OCI-LY7 (cell line): ENCODE measurements at places on chromosomes 7 and 10.
A peak's percentile ranks its signal among the peaks of the same experiment; 100 is the strongest.

- DNase-seq: no peak
These were observed 65.5 kb downstream of the CACUL1 start for GRCh38 chr10:118689070-118689858.

GRCh38 chr7:33743594-33743993 lies 161.7 kb upstream of the BMPER start:
- DNase-seq: no peak

GRCh38 chr7:71707041-71707440 lies 575.1 kb downstream of the GALNT17 start:
- DNase-seq: no peak

DNA sequence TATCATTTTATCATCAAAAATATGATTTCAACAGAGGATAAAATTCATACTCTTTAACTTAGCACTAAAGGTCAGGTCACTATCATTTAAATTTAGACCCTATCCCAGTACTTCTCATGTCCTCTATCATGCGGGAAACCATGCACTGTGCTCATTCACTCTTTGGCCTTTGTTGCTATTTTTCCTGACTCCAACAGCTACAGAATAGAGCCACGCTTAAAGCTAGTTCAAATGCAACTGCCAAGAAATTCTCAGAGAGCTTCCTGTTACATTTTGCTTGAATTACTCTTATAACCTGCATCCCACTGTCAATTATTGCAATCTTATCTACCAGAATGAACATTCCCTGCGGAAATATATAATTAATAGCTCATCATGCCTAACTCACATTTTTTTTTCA lies 58.3 kb downstream of the SEMA3A start:
- DNase-seq: no peak

GRCh38 chr10:62231371-62231770 lies 37.3 kb downstream of the RTKN2 start:
- no peak for DNase-seq

DNA sequence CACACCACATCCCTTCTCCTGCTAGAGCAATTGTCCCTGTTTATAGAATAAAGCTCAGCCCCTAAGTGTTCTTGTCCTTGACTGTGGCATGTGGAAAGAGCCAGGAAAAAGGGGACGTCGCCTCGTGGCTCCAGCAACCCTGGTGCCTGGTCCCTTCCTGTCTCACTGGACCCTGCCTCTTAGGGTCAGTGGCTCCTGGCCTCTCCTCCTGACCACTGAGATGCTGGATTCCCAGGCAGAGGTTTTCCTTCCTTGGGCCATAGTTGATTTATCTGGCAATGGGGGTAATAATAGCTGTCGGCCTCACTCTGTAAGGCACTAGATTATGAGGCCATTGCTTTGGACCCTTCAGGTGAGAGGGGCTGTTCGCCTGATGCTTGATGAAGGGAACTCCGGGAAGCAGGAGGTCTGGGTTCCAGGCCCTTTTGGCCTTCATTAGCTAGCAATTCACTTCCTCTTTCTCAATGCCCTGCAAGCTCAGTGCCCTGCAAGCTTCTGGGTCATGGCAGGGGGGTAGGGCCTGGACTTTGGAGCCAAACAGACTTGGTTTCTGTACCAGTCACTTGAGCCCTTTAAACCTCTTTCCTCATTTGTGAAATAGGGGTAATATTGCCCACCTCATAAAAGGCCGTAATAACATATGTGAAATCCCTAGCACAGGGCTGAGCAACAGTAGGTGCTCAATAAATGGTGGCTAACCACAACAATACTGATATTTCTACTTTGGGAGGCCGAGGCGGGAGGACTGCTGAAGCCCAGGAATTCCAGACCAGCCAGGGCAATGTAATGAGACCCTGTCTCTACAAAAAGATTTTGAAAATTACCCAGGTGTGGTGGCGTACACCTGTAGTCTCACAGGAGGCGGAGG lies 1.1 kb downstream of the ASL start:
- peak; percentile 21 for DNase-seq

- no peak for DNase-seq
These were observed 110.4 kb downstream of the CFTR start for GRCh38 chr7:117590191-117590590.

DNA sequence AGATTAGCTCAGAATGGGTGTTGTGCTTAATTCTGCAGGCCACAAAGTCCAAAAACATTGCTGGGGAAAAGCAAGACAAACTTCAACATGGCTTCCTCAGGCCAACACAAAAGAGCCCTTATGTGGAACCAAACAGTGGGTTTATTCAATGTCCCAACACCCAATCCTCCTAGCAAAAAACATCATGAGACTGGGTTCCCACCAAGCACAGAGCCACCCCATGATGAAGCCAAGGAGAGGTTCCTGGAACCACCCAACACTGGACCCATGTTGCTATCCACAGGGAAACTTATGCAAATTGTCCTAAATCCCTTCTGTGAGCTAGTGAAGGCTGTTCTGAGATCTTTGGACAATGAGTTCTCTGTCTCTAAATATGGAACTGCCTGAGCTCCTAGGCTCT lies 24.0 kb downstream of the SLC25A13 start:
- DNase-seq: no peak

DNA sequence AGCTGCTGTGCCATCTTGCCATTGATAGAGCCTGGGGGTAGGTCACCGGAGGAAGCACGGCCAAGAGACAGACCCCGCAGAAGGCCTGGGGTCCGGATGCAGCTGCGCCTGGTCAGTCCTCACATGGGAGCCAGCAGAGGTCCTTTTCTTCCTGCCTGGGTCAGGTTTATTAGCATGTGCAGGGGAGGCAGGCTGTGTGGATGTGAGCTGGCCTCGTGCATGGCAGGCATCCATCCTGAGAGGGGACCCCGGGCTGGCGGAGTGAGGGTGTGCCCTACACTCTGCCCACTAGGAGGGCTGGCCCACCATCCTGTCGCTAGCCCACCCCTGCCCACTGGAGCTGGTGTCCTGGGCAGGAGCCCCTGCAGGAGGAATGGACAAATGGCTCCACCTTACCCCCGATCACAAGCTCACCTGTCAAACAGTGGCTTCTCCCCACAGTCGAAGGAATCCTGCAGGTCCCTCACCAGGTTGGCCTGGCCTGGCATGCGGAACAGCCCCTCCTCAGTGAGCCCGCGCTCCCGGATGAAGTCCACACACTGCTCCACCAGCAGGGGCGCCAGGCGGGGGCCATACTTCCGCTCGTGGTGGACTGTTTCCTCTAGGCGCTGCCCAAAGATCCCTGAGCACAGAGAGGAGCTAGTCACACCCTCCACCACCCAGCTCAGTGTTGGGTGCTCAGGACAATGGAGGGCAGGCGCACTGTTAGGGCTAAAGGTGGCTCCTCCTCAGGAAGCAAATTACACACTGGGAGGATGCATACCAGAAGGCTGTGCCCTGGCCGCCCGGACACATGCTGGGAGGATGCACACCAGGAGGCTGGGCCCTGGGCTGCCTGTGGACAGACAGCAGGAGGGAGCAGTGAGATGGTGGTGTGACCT lies 145.4 kb downstream of the ARHGAP22 start:
- DNase-seq: no peak

DNA sequence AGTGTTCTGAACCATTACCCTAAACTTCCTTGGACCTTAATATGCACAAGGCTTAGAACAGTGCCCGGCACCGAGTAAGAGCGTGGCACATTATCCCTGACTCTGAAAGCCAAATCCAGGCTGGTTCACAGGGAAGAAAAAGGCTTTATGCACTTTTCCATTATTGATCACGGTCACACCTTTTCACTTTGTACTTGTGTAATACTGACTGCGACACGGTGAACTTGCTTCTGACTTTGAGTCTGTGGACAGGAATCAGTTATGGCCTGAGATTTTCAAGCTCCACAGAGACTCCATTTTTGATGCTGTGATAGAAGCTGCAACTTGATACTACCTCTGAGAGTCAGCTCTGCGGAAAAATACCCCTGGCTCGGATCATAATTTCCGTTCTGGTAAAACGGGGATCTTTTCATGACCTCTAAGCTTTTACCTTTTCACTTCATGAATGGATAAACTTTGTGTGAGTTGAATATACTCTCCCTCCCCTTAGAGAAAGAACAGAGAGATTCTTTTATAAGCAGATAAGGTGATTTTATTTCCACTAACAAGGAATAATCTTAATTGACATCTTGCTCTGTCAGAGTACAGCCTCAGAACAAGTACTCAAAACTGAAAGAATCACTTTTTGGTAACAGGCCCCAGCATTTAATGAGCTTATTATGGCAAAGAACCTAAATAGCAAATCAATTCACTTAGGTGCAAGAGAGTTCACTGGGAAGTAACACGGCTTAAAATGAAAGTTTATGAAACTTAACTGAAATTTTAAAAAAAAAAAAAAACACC lies 88.8 kb downstream of the ELMO1 start:
- no peak for DNase-seq

DNA sequence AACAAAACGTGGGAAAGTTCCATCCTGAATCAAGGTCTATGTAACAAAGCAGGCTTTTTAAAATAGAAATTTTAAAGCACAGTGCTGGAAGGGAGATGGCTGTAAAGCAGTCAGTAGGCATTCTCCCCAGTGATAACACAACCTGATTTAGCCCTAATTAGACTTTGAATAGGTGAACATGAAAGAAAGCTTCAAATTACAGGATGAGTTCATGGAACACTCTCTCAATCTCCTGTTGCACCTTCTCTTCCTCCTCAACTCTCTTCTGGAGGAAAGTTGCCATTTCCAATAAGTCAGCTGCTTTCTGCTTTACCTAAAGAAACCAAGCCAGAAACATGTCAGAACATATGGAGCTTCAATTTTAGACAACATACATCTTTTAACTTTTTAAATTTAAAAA lies 20.1 kb downstream of the SFR1 start:
- DNase-seq: no peak

DNA sequence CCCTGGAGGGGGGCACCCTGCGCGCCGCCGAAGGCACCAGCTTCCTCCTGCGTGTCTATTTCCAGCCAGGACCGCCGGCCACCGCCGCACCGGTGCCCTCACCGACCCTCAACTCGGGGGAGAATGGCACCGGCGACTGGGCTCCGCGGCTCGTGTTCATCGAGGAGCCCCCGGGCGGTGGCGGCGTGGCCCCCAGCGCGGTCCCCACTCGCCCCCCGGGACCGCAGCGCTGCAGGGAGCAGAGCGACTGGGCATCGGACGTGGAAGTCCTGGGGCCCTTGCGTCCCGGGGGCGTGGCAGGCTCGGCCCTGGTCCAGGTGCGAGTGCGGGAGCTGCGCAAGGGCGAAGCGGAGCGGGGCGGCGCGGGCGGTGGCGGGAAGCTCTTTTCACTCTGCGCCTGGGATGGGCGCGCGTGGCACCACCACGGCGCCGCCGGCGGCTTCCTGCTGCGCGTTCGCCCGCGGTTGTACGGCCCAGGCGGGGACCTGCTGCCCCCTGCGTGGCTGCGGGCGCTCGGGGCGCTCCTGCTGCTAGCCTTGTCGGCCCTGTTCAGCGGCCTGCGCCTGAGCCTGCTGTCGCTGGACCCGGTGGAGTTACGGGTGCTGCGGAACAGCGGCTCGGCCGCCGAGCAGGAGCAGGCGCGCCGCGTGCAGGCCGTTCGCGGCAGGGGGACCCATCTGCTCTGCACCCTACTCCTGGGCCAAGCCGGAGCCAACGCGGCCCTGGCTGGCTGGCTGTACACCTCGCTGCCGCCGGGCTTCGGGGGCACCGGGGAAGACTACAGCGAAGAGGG lies 594 bp downstream of the CNNM1 start:
- no peak for DNase-seq

DNA sequence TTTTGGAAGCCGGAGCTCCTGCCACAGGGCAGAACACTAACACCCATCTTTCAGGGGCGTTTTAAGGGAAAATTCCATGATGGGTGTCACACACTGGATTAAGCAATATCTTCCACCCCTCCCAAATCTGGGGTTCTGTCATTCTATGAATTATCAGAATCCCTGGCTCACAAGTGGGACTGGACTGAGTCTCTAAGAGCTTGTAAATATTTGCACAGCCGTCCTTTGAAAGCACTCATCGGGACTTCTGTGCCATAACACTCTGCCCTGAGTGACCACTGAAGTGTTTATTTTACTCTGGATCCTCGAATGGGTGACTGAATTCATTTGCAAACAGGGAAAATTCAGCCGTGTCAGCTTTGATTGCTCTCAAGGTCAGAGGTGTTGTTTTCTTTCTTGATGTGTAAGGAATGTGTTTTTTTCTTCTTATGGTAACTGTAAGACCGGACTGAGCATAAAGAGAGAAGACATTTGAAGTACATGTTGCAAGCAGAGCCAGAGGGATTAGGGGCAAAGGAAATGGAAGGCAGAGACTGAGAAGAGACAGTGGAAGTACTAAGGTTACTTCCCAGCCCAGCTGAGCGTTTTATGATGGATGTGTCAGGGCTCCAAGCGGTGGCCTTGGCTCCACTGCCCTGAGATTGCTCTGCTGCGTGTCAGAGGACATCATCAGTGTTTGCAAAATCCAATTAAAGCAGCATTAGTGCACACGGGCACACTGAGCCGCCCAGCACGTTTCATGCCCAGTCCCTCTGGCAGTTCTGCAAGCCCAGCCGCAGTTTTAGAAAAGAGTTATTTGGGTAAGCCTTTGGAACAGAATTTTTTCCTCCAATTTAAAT lies 17.7 kb upstream of the GTPBP4 start:
- no peak for DNase-seq

GRCh38 chr10:30959836-30960210 lies 71.8 kb downstream of the ZNF438 start:
- no peak for DNase-seq

GRCh38 chr7:147423875-147424274 lies 1166.7 kb upstream of the C7orf33 start:
- DNase-seq: no peak

DNA sequence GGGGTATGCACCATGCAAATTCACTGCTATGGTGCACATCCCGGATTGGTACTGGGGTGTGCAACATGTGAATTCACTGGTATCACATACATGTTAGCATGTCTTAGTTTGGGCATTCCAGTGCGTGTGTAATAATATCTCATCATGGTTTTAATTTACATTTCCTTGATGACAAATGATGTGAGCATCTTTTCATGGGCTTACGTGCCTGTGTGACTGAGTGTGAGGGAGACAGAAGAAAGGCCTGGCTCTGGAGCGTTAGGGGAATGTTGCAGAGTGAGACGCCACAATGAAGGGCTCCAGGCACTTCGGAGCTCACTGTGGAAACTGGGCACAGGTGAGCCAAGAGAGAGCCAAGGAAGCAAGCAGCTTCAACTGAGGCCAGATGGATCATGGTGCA lies 162.6 kb downstream of the UBE2H start:
- no peak for DNase-seq

GRCh38 chr10:70673929-70674559 lies 1.7 kb downstream of the ADAMTS14 start:
- no peak for DNase-seq

- no peak for DNase-seq
These were observed 112.6 kb upstream of the TBX20 start for GRCh38 chr7:35366167-35367155.

DNA sequence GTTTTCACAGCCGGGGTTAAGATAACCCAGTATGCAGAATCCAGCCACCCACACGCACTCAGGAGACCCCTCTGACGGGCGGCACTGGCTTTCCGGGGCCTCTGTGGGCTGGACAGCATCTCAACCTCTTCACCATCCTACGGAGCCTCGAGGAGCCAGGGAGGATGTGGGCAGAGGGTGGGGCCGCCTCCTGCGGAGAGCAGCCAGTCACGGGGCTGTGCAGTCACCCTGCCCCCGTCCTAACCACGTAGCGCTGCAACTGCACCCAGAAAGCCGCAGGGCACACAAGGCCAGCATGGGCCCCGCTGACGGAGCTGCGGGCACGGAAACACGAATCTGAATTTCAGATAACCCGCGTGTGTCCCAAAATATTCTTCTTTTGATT lies 270.3 kb downstream of the ELFN1 start:
- peak; percentile 80 for DNase-seq

GRCh38 chr10:114173921-114174694 lies at the start of gene CCDC186:
CCDC186 (minus strand) TSS chr10:114174203; CDS start chr10:114163268, 10,935 bp downstream.
- DNase-seq: peak; percentile 96
